ENCODE measurements at places on chromosomes 6 and 20.

DNA sequence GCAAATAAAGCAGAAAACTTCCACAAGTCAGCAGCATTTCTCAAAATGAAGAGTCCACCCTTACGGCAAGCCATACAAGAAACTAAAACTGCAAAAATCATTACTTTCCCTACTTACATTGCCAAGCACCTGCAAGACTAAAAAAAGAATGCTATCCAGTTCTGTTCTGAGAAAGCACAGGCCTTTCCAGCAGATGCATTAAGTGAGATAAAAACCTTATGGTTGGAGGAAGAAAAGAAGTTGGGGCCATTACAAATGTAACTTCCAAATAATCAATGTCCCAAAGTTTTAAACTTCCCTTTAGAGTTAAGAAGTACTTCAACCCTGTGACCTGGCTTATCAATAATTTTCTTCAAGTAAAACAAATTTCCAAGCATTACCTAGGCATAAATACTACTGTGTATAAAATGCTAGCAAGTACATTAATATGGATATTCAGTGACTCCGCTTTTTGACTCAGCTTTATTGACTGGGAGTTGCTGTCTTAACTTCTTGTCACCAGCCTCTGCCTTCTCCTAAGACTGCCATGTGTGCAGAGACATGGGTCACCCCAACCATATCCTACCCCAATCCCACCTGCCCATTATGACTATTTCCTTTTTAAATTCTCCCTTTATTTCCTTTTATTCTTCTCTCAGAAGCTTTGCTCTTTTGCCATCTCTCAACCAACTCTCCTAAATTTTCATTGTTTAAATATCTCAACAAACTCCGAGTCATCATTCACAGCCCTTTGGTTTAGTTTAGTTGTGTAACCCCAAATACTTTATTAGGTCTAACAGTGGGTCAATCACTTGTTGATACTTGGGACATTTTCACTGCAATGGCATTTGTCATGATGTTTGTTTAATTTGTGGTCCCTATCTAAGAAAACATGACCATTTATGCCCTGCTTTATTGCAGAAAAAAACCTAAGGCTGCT is 49.7 kb downstream of the SLC22A23 start:
- no peak for DNase-seq

- DNase-seq = no peak
Measured at GRCh38 chr20:1899241-1899525, 4.0 kb downstream of the SIRPA start.

DNA sequence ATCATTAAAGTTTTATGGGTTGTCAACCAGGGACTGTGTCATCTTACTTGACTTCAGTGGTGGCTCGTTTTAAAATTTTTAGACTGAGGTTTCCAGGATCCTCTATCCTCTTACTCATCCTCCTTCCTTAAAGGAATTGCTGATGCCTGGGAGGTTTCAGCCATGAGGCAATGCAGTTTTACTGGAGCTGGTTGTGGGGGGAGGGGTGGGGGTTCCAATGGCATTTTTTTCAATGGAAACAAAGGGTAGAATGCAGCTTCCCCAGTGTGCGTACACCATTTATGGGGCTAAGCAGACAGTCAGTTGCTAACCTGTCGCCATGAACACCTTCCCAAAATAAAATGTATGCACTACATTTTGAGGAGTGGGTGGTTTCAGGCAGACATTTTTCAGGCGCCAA is 88.0 kb downstream of the METTL24 start:
- DNase-seq = no peak

DNA sequence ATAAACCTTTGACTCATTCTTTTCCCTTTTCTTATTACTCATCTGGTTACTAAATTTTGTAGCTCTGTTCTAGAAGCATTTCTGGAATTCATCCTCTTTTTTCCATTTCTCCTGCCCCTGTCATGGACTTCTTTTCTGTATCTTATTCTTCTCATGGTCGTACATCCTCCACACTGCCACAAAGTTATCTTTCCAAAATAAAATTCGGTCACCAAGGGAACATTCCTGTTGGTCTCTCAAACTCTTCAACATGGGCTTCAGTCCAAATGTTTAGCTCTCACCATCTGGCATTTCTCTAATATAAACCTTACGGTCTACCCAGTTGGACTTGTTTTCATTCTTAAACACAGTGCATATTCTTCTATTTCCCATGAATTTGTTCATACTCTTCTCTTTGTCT is 428.8 kb upstream of the ID4 start:
- DNase-seq = no peak

- DNase-seq = no peak
Measured at GRCh38 chr6:29742127-29742526, 18.9 kb downstream of the HLA-F start.

- no peak for DNase-seq
Measured at GRCh38 chr20:62430311-62430853, 3.0 kb upstream of the RBBP8NL start.

- no peak for DNase-seq
Measured at GRCh38 chr20:34781220-34781619, 44.2 kb downstream of the NCOA6 start.

DNA sequence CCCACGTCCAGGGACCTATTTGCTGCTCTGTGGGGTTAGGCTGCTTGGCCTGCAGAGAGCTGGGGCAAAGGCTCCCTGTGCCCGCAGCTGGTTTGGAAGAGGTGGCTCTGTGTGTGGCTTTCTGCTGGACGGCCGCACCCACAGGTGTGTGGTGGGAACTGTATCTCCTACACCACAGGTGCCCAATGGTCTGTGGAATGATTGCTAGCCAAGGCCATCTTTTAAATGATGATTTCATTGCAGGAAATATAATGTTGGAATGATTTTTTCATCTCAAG is 178.4 kb downstream of the DLL1 start:
- no peak for DNase-seq

GRCh38 chr6:29200767-29201662 is 30.3 kb downstream of the OR2J2 start:
- no peak for DNase-seq

- DNase-seq = no peak
Measured at GRCh38 chr20:14637441-14637840, 300.0 kb upstream of the FLRT3 start.

DNA sequence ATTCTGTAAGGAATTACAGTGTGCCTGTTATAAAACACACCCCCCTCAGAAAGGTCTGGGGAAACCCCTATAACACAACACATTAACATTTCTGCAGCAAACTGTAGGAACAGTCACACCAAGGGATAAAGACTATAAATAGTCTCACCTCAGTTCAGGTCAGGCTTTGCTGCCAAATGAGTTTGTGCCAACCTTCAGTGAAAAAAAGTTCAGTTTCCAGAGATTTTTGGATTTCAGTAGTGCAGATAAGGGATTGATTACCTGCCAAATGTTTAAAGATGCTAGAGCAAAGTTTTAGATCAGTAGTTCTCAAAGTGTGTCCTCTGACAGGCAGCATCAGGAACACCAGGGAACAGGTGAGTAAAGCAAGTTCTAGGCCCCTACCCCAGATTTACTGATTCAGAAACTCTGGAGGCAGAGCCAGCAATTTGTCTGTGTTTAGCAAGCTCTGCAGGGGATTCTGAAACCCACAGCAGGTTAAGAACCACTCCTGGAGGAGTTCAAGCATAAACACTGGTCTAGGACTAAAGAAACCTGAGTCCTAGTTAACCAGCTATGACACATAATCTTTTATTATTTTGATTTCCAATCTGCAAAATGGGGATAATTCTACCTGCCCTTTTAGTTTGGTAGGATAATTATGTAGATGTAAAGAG is 111.0 kb downstream of the RCAN2 start:
- no peak for DNase-seq

- DNase-seq = no peak
Measured at GRCh38 chr20:44204156-44204831, 6.3 kb downstream of the OSER1 start.

- DNase-seq = no peak
Measured at GRCh38 chr6:3725145-3726047, 26.1 kb downstream of the PXDC1 start.

GRCh38 chr6:151695156-151695555 is 112.3 kb upstream of the ESR1 start:
- DNase-seq = no peak

DNA sequence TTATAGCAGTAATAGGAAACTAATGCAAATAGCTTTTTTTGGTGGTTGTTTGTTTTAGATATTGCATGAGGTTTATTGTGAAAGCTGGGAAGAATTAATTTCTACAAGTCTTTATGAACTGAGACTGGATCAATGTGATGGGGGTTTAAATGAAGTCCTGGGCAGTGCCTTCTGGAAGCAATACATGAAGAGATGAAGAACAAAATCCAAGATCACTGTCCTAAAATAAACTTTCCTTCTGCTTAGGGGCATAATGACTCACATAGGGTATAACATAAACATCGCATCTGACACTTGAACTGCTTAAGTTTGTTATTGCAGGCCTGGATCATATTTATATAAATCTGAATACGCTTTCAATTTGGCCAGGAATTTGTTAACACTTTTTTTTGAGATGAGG is 20.9 kb upstream of the SHLD1 start:
- DNase-seq = no peak

DNA sequence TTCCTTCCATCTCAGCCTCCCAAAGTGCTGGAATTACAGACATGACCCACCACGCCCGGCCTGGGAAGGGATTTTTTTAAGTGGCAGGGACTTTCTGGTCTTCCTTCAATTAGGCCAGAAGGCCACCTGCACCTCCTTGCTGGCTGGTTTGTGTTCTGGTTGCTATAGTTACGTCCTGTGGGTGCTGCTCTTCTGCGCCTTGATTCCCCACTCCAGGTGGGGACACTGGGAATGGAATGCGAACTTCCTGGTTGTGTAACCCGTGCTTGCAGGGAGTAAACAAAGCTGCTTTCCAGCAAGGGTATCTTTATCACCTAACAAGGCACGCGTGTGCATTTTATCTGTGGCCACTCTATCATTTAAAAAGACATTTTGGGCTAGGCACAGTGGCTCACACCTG is 117.7 kb downstream of the PLEKHG1 start:
- DNase-seq = no peak

DNA sequence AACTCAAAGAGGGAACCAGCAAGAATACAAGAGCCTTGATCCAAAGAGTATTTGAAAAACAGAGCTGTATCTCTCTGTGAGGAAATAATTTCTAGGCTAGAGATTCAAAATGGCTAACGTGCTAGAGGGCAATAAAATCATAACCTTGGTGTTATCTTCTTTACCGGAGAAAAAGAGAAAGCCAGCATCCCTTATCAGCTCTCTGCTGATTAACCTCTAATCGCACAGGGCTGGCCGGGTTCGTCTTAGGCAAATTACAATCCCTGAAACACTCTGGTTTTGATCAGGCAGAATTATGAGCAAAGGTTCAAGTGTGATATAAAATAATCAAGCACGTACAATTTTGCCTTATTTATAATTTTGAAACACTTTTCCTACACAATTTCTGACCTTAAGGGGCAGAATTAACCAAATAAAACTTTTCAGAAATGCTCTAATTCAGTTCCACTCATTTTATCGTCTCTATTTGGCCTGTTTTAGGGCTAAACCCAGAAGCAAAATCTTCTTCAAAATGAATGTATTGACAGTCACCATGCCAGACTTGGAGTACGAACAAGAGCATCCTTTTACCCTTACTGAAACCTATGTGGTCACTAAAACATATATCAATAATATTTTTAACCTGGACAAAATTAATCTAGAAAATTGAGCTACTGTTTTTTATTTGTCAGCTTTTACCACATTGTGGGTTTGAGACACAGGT is 13.7 kb downstream of the PSMB9 start:
- no peak for DNase-seq

DNA sequence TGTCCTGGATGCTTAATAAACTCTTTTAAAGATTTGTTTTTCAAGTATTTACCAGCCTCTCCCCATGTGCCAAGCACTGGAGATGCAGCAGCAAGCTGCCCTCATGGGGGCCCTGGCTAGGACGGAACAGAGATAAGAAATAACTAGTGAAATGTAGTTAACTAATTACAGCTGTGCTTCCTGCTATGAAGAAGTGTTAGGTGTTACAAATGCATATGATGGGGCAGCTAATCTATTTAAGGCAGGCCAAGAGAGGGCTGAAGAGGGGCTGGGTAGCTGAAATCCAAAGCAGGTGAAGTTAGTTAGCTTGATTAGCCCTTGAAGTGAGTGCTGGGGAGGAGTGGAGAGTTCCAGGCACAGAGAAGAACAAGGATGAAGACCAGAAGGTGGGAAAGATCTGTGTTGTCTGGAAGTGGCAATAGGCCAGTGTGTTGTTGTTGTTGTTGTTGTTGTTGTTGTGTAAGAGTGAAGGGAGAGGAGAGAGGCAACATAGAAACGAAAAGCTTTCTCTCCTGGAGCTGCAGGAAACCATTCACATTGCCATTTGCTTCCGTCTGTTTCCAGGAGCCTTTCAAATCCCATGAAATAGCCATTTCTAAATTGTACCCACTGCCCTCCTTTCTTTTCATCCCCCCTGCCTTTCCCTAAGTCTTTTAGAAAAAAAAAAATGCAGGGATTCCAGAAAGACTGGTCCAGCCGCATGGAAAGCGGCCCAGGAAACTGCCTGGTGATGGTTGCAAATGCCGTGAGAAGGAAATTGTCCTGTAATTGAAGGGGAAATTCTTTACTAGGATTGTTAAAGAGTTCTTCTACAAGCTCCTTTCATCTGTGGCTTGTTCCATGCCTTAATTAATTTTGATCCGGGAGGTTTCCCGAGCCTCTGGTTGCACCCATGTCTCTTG is 119.6 kb downstream of the TFAP2C start:
- DNase-seq = no peak

DNA sequence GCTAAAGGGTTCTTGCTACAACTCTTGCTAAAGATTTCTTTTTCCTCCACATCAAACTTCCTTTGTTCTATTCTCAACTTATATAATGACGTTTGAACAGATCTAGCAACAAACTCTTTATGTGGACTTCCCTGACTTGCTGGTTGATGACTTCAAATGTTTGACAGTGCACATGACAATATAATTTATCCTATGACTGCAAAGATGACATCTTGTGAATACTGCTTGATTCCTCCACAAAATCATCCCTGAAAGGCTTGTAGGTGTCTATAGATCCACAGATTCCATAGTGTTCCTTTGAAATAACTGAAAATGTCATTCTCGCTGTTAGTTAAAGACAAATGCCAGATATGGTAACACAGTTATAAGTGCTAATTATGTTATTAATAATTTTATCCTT is 478.9 kb downstream of the NKAIN2 start:
- DNase-seq = no peak

DNA sequence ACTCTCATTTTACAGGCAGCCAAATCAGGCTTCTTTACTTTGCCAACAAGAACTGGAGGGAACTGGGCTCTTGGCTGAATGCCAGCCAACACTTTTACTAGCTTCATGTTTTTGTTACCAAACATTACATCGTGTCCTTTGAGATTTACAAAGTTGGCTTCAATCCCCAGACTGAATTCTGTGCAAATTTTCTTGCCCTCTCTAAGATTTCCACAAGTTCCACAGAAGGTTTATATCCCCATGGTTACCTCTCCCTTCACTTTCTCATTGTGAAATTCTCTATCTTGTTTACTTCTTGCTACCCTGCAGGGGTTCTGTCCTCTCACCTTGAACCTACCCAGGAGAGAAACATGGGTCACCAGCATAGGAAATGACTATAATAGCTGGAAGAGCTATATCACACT is 37.6 kb upstream of the PLCB1 start:
- DNase-seq = no peak

GRCh38 chr20:10105046-10105445 is 70.3 kb downstream of the ANKEF1 start:
- DNase-seq = no peak

Data from CD4-positive, alpha-beta T cell treated with Interferon alpha-2 for 1 hour (primary cell).